NCI-H2029 treated with DMSO at 0.1 percent for 48 hours (cell line): ENCODE measurements at places on chromosomes 3 and 15.

- no peak for DNase-seq
Measured at GRCh38 chr3:5226783-5227182, 39.3 kb downstream of the EDEM1 start.

DNA sequence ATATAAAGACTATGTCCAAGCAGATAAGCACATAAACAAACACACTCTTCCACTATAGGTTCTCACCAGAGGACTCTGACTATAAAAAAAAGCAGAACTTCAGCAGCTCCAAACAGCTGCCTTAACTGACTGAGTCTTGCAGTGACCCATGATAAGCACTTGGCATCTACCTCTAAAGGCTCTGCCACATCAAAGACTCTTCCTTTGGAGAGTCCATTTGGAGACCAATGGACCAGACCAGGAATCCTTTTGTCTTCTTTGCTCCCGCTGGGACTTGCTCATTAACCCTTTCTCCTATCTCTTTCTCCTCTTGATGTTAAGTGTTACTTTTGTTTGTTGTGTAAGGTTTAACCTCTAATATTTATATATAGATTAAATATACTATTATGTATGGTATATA lies 424.1 kb downstream of the RSL24D1 start:
- DNase-seq, result no peak

GRCh38 chr3:152591515-152591914 lies 243.4 kb upstream of the P2RY1 start:
- DNase-seq, result no peak

DNA sequence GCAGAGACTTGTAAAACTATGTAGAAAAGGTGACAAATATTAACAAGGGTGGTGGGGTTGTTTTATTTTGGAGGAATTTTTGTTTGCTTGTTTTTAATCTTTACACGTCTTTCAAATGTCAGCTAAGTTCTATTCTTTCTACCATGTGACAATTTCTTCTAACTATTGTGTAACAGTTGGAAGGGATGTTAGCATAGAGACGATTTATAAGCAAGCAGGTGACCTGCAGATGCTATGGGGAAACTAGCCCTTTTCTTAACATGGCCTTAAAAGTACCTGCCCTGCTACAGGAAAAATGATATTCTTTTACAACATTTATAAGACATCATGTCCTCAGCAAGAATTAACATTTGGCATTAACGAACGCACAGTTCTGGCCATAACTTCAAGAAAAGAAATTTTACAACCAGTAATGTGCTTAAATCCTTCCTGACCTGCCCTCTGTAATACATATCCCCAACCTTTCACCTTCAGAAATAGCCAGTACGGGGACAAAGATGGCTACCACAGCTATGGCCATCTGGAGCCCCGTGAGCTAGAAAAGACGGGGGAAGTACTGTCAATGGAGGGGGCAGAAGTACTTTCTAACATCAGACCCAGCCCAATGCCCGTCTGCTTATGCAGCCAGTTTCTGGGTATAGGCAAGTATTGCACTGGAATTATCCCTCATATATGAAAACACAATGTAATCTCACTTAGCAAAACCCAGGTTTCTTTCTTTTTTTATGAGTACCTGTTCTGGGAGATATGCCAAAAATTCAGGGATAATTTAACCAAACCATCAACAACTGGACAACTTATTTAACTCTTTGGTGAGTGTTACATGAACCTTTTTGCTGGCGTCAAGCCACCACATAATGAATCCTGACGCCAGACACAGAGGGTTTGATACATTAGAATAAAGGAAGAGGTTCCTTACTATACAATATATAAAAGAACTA lies 67.7 kb upstream of the NR2F2 start:
- no peak for DNase-seq

- DNase-seq, result peak; percentile 54
Measured at GRCh38 chr3:159787178-159787574, 201.5 kb upstream of the IL12A start.

GRCh38 chr3:187082758-187083375 lies 56.4 kb downstream of the RPL39L start:
- DNase-seq, result no peak

DNA sequence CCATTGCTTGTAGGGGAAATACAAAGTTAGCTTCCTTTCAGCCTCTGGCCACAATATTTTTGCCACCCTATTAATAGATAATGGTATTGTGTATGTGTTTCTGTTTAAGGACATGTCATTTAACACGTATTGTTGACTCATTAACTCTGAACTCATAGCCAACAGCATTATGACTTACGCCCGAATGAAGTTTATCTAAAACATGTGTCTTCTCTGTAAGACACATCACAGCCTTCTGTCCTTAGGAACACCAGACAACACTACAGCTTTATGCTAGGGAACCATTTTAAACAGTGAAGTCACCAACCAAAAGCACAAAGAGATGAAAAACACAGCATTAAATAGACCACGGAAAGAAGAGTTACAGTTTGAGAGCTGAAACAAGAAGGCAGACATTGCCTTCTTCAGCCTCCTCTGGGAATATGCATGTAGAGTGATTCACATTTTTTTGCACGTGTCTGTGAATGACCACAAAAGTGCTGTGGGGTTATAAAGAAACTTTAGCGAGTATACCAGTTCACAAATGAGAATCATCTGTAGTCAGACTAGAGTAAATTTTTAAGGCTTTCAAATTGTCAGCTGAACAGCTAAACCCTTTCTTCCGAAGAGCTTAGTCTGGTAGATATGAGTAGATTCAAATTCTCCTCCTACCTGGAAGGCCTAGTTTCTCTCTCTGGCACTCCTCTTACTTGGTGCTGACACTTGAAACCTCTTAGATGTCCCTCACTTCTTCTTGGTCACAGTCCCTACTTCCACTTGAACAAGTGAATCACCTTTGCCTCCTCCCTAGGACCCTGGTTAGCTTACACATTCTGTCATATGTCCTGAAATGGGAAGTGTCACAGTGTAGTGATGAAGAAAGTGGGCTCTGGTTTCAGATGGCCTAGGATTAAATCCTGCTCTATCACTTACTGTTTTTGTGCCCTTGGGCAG lies 32.2 kb downstream of the MCTP2 start:
- DNase-seq, result no peak

DNA sequence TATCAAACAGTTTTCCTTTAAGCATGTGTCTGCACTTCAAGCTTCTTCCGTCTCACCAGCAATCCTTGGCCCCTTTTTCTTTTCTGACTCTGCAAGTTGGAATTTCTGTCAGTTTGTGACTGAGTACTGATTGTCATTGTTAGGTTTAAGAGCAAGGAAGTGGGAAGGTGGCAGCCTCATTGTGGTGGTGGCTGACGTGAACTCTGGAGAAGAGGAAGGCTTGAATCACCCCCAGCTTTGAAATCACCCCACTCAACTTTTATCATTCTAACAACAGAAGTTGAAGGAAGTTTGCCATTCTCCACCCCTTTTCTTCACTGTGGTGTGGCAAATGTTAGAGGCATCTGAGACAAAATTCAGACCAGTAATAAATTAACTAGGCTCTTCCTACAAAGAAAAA lies 231.6 kb upstream of the AGTR1 start:
- DNase-seq, result no peak

DNA sequence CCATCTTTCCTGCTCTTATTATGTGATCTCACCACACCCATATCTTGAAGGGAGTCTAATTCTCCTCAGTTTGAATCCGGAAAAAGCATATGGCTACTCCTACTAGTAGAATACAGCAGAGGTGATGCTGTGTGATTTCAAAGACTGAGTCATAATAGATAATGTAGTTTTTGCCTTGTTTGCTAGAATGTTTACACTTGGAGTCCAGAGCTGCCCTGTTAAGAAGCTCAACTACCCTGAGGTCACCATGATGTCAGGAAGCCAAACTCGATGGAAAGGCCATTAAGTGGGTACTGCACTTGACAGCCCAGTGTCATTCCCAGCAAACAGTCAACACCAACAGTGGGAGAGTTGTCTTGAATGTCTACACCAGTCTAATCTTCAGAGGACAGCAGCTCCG lies 56.9 kb downstream of the CD200R1L start:
- DNase-seq, result no peak

GRCh38 chr3:129593230-129593594 lies 13.3 kb downstream of the PLXND1 start:
- DNase-seq, result no peak

- DNase-seq, result no peak
Measured at GRCh38 chr3:85796140-85796539, 837.4 kb downstream of the CADM2 start.

- DNase-seq, result no peak
Measured at GRCh38 chr3:140298569-140299070, 363.6 kb downstream of the CLSTN2 start.

GRCh38 chr3:188196232-188196990 lies 42.5 kb downstream of the LPP start:
- DNase-seq, result no peak

- DNase-seq, result no peak
Measured at GRCh38 chr3:140994316-140994715, 52.7 kb downstream of the SLC25A36 start.

- DNase-seq, result no peak
Measured at GRCh38 chr15:51803965-51804364, 25.5 kb upstream of the TMOD3 start.

- no peak for DNase-seq
Measured at GRCh38 chr3:146814601-146815315, 209.6 kb upstream of the PLSCR5 start.

GRCh38 chr15:37764733-37765191 lies 169.7 kb upstream of the TMCO5A start:
- no peak for DNase-seq

DNA sequence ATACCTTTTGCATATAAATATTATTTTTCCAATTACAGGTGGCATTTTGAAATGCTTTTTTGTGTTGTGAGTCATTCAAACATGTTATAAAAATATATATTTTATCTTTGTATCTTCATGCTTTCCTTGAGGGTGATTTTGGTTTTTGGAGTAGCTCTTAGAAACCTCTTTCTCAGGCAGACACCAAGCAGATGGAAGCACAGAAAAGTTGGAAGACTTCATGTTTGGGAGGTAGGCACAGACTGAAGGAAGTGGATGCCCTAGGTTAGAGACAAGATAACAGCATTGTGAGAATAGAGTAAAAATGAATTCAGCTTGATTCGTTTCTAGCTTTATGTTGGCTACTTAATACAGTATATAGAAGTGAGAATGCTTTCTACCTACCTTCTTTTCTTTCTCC lies 338.3 kb downstream of the NLGN1 start:
- DNase-seq, result no peak

DNA sequence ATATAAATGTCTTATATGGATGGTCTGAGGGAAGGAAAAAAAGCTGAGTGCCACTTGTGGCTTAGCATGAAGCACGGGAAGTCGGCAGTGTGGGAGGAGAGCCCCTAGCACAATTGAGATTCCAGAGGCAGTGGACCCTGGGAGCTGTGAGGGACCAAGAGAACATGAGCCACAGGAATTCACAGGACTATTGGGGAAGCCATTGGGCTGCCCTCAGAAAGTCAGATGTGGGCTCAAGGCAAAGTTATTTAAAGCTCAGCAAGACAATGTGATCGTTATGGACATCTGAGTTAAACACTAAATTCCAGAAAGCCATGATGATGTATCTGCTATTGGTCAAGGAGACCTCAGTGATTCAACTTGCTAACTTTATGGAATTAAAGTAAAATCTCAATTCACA lies 380.8 kb upstream of the IL12A start:
- no peak for DNase-seq

DNA sequence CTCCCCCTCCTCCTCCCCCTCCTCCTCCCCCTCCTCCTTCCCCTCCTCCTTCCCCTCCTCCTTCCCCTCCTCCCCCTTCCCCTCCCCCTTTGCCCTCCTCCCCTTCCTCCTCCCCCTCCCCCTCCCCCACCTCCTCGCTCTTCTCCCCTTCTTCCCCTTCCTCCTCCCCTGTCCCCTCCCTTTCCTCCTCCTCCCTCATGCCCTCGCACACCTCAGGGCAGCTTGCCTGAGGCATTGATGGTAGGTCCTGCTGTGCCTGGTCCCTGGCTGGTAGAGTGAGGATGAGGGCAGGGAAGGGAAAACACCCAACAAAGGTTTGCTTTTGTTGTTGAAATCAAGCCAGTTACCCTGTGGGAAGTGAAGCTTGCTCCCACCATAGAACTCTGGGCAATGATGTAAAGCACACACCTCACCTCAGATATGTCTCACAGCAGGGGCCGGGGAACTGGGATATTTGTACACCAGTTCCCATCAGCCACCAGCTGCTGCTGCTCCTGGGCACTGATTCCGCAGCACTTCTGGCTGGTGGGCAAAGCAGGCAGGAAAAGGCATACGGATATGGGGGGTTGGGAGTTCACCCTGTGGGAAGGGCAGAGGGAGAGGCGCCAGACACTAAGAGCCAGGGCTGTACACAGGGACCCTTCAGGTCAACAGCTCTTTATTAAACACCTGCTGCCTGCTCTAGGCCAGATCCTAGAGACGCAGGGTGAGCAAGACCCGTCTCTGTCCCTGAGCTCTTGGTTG lies 13.8 kb downstream of the ISG20 start:
- DNase-seq, result no peak

- DNase-seq, result no peak
Measured at GRCh38 chr3:11465744-11466616, 177.7 kb downstream of the VGLL4 start.

- DNase-seq, result no peak
Measured at GRCh38 chr3:34483311-34483887, 685.0 kb downstream of the PDCD6IP start.

GRCh38 chr3:42865256-42865655 lies 10.4 kb downstream of the CYP8B1 start:
- DNase-seq, result peak; percentile 59

DNA sequence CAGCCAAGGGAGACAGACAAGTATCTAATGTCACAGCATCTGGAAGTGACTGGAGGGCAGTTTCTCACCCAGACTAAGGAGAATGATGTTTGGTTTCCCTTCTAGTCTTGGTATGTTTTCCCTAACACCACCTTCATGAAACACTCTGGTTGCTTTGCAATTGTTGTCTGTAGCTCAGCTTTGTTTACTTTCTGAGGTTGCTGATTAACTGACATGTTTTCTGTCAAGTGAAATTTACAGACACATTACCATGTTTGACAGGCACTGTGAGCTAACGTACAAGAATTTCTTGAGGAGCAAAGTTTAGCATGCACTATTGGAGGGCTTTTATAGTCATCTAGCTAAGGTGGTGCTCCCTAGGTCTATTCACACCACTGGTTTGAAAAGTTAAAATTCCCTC lies 131.6 kb upstream of the NECTIN3 start:
- DNase-seq, result no peak

DNA sequence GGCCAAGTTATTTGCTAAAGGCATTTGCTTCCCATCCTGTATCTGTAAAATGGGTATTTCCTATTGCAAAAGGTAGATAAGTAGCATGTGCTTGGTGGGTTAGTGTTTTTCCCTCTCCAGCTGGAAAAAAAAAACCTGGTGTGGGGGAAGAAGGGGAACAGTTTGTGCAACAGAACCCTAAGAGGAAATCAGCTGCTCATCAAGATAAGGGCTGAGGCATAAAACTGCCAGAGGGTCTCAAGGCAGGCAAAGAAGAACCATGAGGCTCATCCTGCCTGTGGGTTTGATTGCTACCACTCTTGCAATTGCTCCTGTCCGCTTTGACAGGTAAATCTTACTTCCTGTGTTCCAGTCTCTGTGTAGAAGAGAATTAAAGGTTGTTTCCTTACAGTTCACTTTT lies at the start of gene CPA3:
CPA3 (plus strand) TSS at position 248 of the 400 bp plus-strand sequence; CDS start at position 260, 12 bp downstream.
- DNase-seq, result no peak

DNA sequence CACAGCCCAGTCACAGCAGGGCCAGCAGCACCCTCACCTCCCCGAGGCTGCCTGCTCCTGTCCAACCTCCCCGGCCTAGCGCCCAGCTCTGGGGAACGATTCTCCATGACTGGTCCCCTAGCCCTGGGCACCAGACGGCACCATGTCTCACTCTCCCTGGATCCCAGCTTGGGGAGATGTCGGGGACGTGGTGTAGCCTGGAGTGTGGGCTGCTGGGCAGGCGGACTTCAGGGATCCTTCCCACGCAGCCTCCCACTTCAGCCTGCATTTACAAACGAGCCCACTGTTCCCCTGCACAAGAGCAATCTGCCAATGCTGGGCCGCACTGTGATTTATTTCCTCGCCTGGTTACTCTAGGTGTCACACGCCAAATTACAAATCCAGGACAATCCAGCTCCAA lies 31.3 kb downstream of the NUP210 start:
- no peak for DNase-seq
